Inflammatory macrophage (primary cell): ENCODE measurements at places on chromosomes 4 and X.
A peak's percentile ranks its signal among the peaks of the same experiment; 100 is the strongest.

DNA sequence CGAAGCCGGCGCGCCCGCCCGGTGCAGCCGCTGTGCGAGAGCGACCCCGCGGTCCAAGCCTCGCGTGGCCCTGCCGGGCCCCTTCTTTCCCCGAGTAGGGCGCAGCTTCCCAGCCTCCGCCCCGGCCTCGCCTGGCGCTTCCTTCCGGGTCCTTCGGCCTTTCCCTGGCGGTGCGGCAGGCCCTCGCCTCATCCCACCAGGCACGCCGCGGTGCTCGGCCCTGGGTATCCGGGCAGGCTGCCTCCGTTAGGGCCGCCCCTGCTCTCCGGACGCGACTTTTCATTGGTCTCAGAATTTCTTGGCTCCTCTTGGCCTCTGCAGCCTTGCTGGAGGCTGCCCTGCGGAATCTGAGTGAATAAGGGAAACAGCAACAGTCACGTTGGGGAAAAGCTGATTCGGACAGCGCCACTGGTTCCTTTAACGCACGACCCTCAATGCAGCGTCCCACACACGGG lies 429 bp downstream of the UVSSA start:
- DNase-seq = peak; percentile 76

DNA sequence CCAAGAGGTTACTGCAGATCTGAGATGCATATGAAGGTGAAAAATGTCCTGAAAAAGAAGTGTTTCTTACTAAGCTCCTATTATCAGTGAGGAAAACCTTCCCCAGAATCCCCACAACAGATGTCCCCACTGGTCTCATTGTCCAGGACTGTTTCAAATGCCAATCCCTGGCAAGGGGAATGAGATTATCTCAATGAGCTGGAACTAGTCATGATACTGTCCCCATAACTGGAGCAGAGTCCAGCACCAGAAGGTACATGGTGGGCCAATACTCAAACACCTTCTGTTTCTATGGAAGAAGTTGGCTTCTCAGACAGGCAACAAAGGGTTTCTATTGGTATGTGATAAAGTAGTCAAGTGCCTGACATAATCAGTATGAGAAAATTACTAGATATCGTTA lies 221.1 kb upstream of the TLL1 start:
- no peak for DNase-seq

GRCh38 chrX:99795495-99795894 lies 614.6 kb downstream of the PCDH19 start:
- DNase-seq = no peak

DNA sequence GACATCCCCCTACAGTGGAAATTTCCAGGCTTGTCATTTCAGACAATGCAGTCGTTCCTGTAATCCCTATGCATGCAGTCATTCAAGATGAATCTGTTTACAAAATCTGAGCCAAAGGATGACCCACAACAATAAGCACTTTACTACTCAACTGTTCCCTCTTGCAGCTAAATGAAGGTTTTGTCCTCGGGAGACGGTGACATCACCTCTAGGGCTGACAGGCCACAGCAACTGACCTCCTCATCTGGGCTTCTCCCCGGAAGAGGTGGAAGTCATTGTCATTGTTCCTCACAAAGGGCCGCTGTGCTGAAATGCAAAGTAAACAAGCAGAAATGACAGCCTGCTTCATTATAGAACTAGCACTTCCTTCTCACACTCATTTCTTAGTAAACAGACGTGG lies 29.2 kb downstream of the CLRN2 start:
- peak; percentile 70 for DNase-seq

DNA sequence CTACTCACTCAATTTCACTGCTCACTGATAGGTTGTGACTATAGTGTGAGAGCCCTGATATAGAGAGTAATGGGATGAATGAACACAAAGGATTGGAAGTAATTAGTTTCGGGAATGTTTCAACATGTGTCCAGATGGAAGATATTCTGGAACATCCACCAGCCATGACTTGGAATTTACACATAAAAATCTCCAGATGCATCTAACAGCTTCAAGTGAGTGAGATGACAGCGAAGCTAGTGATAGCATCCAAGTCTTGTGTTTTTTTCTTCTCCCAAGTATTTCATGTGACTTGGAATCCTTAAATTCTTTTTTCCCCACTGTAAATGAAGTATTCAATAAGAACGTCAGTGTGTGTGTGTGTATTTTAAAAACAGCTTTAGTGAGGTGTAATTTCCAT lies 82.1 kb downstream of the CLDN34 start:
- DNase-seq = no peak

DNA sequence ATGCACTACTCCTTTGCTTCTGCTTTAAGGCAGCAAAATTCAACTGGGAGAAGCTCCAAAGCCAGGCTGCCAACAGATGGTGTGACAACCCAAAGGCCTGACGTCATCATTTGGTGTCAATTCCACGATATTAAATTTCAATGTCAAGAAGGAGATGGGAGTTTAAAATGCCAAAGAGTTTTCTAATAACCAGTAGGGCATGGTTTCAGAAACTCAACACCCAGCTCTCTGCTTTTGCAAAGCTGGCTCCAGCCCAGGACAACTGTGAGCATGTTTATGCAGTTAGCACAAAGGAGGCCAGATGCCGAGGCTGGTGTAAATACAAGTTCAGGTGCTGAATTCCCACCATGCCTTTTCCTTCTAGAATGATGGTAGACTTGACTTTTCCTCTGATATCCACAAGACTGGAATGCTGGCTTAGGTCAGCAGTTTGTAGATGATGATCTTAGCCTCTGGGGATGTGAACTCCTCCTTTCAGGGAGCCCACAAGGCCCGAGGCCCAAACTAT lies 67.3 kb downstream of the AFAP1 start:
- DNase-seq = no peak

- DNase-seq = no peak
Observed at GRCh38 chr4:128524311-128524710, 236.7 kb upstream of the PGRMC2 start.

DNA sequence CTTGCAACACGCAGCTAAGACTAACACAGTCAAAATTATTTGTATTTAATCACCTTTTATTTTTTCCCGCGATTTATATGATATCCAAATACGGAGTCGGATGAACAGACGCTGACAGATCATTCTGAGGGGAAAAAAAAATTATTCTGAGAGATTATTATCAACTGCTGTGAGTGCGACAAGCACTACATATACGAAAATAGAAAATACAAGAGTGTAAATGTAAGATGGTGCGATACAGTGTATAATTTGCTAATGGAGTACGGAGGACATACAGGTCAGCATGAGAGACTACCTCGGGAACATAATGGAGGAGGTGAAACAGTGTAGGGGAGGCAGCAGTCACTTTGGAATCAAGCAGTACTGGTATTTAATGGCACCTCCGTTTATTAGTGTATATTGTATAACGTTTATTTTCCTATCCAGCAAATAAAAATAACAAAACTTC lies 2.8 kb upstream of the LIN54 start:
- DNase-seq = no peak

GRCh38 chr4:114062499-114062898 lies 83.1 kb upstream of the ARSJ start:
- no peak for DNase-seq

DNA sequence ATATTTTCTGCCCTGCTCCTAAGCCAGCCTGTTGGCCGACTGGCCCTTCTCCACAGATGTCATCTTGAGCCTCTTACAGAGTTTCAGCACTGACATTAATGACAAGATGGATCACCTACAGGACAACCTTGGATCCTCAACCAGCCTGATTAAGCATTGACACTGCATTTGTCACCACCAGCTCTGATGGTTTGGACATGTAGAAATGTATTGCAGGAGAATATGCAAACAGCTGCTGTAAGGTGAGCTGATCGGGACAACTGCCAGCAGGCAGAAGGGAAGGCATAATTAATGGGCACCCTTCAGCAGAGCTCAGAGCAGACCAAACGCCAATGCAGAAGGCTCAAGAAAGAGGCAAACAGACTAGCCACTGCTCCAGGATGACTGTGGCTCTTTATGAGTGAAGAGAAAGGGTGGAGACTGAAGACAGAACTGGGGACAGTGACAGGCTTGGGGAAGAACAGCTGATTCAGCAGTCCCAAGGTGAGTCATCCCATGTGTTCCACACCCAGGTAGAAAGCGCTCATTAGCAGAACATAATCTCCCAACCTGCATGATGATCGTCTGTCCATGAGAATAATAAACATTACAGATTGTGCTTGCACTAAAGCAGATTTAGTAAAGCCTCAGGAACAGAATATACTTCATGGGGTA lies 6.7 kb downstream of the CORIN start:
- DNase-seq = no peak

- DNase-seq = peak; percentile 63
Observed at GRCh38 chr4:158010361-158010760, 162.5 kb downstream of the GASK1B start.

GRCh38 chr4:111945014-111945413 lies 200.2 kb upstream of the FAM241A start:
- no peak for DNase-seq

GRCh38 chr4:45931154-45931553 lies 192.7 kb downstream of the GABRG1 start:
- DNase-seq = no peak

GRCh38 chrX:44071847-44072551 lies 98.8 kb upstream of the NDP start:
- DNase-seq = no peak

DNA sequence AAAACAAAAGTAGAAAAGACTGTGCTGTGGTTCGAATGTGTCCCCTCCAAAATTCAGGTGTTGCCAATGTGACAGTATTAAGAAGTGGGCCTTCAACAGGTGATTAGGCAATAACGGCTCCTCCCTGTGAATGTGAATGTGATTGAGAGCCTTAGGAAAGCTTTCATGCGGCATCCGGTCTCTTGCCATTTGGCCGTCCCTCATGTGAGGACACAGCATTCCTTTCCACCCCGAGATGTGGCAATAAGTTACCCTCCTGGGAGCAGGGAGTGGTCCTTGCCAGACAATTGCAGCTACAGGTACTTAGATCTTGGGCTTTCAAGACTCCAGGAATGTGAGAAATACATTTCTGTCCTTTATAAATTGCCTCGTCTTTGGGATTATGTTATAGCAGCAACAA lies 129.3 kb downstream of the CPEB2 start:
- DNase-seq = no peak

GRCh38 chrX:23864742-23865326 lies 42.9 kb downstream of the APOO start:
- DNase-seq = no peak
